GM19239 (cell line): ENCODE measurements at places on chromosomes 11 and 22.

DNA sequence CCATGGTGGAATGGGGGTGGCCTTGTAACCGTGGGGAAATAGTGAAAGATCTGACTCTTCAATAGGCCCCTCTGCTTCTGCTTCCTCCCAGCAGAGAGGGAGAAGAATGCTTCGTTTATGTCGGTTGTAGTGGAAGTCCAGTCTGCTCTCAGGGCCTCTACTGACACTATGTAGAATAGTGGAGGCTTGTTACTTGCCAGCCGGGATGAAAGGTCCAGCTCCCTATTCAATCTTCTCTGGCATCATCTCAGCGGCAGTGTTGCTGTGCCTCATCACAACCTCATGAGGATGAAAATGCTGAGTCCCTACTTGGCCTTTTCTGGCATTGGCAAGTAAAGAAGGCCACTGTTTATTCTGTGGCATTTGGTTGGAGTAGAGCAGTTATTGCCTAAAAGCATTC lies 820.9 kb upstream of the TENM4 start:
- DNase-seq: no peak

DNA sequence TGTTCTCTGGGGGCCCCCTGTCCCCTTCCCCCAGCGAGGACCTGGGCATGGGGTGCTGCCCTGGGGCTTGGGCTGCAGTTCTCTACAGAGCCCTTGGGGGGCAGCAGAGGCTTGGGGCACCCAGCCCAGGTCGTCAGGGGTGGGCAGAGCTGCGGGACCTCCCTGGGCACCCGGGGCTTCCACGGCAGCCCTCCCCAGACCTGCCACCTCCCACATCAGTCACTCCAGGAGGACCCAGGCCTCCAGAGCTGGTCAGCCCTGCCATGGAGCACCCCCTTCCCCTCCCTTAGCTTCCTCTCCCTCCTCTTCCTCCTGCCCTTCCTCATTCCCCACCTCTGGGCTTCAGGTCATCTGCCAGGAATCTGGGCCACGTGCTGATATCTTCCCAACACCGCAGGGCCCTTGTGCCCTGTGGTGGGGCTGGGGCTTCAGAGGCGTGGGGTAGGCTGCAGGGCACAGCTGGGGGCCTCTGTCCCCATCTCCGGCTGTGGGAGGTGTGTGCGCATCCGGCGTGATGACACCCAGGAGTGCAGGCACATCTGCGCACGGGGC lies 5.8 kb downstream of the TSPAN4 start:
- DNase-seq: peak; percentile 97

- no peak for DNase-seq
These were observed 26.0 kb downstream of the RPUSD4 start for GRCh38 chr11:126185259-126186024.

GRCh38 chr22:33109514-33110430 lies 51.6 kb upstream of the SYN3 start:
- DNase-seq: no peak

- no peak for DNase-seq
These were observed 7.9 kb upstream of the APLNR start for GRCh38 chr11:57244911-57245310.
